CD14-positive monocyte (primary cell): ENCODE measurements at places on chromosomes 3 and 15. TPM values are rescaled to one million over a fixed set of nuclear protein-coding genes. Genes with fewer than 3 reads are reported as not detected.

DNA sequence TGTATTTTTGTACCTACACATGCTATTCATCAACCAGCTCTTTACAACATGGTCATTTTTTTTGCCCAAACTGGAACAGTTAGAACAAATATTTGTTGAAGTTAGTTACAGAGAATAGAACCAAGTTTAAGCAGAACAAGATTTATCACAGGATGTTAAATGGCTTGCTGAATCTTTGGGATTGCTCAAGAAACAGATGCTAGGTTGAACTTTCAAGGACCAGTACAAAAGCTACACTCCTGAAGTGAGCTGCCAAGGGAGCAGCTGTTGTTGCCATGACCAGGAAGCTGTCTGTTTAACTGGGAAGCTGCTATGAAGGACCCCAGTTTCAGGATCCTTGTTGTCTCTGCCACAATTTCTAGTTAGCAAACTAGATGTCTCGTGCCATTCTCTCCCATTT, 53.7 kb downstream of the ZIC1 start:
- no peak overlapping the region for H3K27ac ChIP-seq
- no peak for DNase-seq
- H3K4me3 ChIP-seq, result no peak overlapping the region
- H3K27me3 ChIP-seq, result no peaks in the 10 kb centered on the region
- H3K4me1 ChIP-seq, result no peaks in the 10 kb centered on the region

DNA sequence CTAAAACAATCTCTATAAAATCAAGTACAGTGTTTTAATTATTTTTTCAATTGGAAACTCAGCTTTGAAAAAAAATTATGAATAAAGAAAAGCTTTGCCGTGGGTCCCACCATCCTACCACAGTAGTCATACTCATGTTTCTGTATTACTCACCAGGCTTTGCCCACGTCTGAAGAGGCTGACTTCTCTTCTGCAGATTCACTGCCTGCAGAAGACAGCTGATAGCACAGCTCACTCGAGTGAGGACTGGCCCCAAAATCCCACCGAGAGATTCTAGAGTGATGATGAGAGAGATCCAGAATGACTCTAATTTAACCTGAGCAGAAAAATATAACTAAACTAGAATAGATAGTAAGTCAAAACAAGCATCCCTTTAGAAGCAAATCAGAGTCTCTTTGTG, 11.9 kb downstream of the C2CD4B start:
- H3K27me3 ChIP-seq, result no peaks in the 10 kb centered on the region
- no peaks in the 10 kb centered on the region for H3K36me3 ChIP-seq
- no peak overlapping the region for H3K27ac ChIP-seq
- H3K4me1 ChIP-seq, result no peaks in the 10 kb centered on the region

DNA sequence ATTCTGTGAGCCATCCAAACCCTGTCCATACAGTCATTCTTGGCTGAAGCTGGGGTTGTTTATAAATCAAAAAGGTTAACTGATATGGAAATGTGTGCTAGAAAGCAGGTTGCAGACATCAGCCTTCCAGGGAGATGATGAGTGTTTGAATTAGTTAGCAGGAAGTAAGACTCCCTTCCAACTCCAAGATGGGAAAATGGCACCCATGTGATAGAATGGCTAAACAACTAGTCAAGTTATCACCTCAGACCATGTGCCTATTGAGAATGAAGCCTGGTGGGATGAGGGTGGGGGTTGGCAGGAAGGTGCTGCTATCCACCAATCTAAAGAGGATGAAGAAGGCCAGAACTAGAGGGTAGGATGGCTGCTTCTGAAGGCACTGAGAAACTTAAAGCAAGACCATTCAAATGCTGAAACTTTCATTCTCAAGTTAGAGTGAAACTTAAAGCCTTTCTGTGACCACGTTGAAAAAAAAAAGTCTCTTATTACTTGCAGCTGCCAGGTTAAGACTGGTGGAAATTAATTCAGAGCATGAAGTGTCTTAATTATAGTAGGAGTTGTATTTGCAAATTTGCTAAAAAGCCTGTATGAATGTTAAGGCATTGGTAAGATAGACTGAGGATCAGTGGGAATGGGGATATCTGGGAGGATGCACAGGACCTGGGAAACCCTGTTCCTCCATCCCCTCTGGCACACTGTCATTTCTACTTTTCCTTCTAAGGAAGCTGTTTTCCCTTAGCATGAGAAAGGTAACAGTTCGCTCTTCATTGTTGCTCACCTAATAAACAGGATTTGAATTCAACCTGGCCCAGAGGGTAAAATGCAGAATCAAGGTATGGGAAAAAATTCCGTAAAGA, 36.8 kb downstream of the CCR3 start:
- no peak for DNase-seq
- H3K4me1 ChIP-seq, result peaks cover 31% of the 10 kb centered on the region
- H3K27me3 ChIP-seq, result no peaks in the 10 kb centered on the region
- H3K36me3 ChIP-seq, result no peaks in the 10 kb centered on the region

DNA sequence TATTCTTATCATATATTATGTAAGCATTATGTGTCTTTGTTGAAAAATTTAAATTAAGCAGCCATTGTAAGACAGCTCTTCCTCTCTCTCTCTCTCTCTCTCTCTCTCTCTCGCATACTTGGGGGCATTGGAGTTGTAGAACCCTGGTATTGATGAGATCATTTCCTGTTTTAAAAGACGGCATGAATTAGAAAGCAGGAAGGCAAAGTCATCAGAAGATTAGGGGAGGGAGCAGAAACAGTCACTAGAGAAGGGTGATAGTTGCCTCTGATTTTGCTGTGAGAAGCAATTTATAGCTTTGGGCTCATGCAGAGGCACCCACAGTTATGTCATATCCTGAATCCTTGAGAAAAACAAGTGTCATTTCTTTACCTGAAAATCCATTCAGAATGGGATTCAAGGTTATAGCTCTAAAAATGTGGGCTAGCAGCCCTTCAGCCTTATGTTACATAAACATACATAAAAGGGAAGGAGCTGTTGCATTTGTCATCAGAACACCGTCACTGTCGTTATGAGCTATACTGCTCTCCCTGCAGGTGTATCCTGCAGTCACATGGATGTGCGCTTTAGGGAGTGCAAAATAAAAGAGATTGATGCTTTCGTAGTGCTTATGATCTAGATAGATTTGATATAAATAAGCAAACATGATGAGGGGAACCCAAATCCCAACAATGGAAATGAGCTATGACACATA, 213.8 kb downstream of the NR1D2 start:
- H3K4me1 ChIP-seq, result no peaks in the 10 kb centered on the region
- DNase-seq, result no peak

GRCh38 chr3:32257042-32257441, 18.6 kb downstream of the CMTM8 start:
- no peaks in the 10 kb centered on the region for H3K36me3 ChIP-seq
- no peak for DNase-seq
- no peaks in the 10 kb centered on the region for H3K4me1 ChIP-seq
- H3K4me3 ChIP-seq, result no peak overlapping the region

GRCh38 chr3:160224256-160224655, 966 bp upstream of the C3orf80 start:
- no peak for DNase-seq
- H3K27me3 ChIP-seq, result peaks cover 30% of the 10 kb centered on the region

GRCh38 chr3:45134758-45135521, 11.2 kb downstream of the CDCP1 start:
- DNase-seq, result no peak
- H3K27me3 ChIP-seq, result no peaks in the 10 kb centered on the region
- H3K4me3 ChIP-seq, result no peak overlapping the region
- H3K4me1 ChIP-seq, result peaks cover 21% of the 10 kb centered on the region
- no peaks in the 10 kb centered on the region for H3K36me3 ChIP-seq

DNA sequence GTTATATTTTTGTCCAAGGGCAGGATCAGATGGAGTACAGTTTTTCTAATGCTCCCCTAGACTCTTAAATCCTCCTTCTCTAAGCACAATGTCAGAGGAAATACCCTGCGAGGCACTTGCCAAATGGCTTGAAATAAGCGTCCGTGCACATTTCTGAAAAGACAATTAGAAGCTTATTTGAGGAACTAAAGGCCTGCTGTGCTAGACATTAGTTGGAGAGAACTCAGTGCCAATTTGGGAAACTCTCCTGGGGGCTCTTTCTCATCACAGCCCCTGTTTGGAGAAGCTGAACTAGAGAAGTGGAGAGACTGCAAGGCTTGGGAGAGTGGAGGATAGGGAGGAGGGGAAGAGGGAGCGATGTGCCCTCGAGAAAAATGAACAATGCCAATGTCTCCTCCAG, 247.6 kb upstream of the C2CD4B start:
- H3K4me1 ChIP-seq, result no peaks in the 10 kb centered on the region
- no peak overlapping the region for H3K4me3 ChIP-seq
- no peak overlapping the region for H3K27ac ChIP-seq

DNA sequence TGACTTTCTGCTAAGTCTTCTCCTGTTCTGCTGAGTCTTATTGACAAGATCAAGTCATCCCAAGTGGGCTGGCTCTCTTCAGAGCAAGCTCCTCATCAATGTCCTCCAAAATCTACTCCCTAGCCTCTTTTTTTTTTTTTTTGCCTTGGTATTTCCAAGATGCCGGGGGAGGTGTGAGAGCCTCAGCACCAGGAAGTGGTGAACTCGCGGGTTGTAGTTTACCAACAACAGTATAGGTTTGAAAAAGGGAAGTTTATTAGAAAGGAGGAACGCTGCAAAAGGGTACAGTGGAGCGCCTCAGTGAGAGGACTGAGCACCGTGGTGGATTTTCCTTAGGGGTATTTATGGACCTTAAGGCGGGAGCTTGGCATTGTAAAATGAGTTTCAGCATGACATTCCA, 94.3 kb upstream of the SGO1 start:
- H3K4me3 ChIP-seq, result no peak overlapping the region
- H3K36me3 ChIP-seq, result no peaks in the 10 kb centered on the region
- no peaks in the 10 kb centered on the region for H3K4me1 ChIP-seq
- no peak for DNase-seq

DNA sequence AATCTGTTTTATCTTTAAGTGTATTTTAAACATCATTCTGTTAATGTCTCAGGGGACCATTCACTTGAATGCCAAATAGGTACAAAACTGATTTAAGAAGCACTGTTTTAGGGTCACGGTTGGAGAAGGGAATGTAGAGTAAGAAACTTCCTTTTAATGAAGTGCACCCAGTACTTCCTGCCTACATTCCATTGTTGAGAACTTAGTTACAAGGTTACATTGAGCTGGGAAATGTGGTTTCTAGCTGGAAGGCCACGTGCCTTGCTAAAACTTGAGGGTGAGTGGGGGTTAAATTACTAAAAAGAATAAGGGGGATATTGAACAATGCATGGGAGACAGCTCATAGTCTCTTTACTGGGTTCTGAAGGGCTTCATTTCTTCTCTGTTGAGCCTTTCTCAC, 78.3 kb upstream of the TBC1D5 start:
- H3K36me3 ChIP-seq, result no peaks in the 10 kb centered on the region
- H3K4me3 ChIP-seq, result no peak overlapping the region
- no peak overlapping the region for H3K27ac ChIP-seq
- H3K4me1 ChIP-seq, result no peaks in the 10 kb centered on the region
- H3K27me3 ChIP-seq, result no peaks in the 10 kb centered on the region

DNA sequence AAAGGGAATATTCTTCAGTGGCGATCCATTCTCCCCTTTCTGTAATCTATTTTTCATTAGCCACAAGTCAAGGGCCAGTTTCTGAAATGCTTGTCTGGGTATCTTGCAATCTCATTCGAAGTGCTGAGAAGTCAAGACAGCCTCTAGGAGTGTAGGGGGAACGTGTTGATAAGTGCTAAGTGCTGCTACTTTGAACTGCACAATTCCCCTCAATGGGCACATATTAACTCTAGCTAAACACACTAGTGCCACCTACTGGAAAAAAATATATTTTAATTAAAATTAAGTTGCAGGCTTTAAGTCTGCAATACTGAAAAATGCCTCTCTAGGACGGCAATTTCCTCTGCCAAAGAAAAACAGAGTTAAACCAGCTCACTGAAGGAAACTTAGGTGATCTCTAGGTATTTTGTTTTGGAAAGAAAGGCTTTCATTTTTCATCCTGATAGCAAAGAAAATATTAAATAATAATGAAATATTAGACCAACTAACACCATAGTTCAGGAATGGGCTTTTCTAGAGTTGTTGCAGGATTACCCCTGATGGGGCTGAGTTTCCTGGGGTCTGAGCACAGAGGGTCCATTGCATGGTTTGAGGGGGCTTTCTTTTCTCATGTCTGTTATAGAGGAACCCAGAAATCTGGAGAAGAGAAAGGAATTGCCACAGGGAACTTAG, 181.9 kb upstream of the KBTBD8 start:
- H3K27ac ChIP-seq, result no peak overlapping the region
- H3K4me3 ChIP-seq, result no peak overlapping the region

DNA sequence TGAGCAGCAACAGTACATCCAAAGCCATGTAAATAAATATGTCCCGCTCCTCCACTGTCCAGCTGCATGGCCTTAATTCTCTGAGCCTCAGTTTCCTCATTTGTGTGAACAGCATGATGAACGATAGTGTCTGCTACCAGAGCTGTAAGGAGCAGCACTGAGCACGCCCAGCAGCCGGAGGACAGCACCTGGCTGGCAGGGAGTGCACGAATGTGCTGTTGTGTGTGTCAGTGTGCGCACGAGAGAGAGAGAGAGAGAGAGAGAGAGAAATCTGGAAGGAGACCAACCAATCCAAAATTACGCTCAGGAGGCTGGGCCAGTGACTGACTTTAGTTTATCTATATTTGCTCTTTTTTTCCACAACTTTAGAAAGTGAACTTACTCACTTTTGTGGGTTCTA, 26.6 kb upstream of the PLXNA1 start:
- H3K27me3 ChIP-seq, result peaks cover 2% of the 10 kb centered on the region
- no peaks in the 10 kb centered on the region for H3K36me3 ChIP-seq
- no peak overlapping the region for H3K27ac ChIP-seq
- H3K4me1 ChIP-seq, result no peaks in the 10 kb centered on the region

DNA sequence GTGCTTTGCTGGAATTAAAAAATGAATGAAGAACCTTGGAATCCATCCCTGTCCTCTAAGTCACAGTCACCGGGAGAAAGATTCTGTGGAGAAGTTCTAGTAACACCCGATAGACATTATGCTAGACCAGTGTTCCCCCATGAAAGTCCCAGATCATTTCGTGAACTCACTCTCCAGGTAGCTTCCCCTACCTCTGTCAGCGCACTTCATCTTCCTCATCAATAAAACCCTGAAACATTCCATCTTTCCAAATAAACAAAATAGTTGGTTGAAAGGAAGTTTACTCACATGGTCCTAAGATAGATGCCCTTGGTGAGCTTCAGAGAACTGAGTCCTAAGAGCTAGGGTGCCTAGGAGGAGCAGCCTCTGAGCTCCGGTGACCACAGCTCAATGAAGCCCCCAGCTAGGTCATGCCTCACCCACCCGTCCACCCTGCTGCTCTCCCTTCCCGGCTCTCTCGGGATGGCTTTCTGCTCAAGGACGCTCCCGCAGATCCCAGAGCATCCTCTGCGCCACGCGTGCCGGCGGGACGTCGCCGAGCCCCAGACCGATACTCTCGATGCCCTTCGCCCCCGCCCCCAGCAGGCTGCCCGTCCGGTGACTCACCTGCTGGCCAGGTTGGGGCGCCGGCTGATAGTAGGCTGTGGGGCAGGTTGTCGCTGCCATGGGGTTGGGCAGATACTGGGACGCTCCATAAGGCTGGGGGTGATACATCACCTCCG, 776 bp downstream of the VGLL3 start:
- H3K4me1 ChIP-seq, result peaks cover 14% of the 10 kb centered on the region
- DNase-seq, result no peak
- H3K27me3 ChIP-seq, result peaks cover 54% of the 10 kb centered on the region
- no peaks in the 10 kb centered on the region for H3K36me3 ChIP-seq
- no peak overlapping the region for H3K4me3 ChIP-seq

Gene ZPLD1
- polyA plus RNA-seq, result not detected

Gene GOLGA8T
- polyA plus RNA-seq, result 0.11 and 0.27 TPM in 2 replicates

Gene HTD2
- polyA plus RNA-seq, result 17.3 TPM

Gene MINAR1
- polyA plus RNA-seq, result not detected

Gene GABRA5
- not detected in 2 replicates for polyA plus RNA-seq

Gene TBC1D21
- polyA plus RNA-seq, result not detected

Gene SUMF1
- 25.7 and 37.0 TPM in 2 replicates for polyA plus RNA-seq

Gene ACOX2
- polyA plus RNA-seq, result 2.5 TPM
